ENCODE measurements at places on chromosomes 4 and X.

DNA sequence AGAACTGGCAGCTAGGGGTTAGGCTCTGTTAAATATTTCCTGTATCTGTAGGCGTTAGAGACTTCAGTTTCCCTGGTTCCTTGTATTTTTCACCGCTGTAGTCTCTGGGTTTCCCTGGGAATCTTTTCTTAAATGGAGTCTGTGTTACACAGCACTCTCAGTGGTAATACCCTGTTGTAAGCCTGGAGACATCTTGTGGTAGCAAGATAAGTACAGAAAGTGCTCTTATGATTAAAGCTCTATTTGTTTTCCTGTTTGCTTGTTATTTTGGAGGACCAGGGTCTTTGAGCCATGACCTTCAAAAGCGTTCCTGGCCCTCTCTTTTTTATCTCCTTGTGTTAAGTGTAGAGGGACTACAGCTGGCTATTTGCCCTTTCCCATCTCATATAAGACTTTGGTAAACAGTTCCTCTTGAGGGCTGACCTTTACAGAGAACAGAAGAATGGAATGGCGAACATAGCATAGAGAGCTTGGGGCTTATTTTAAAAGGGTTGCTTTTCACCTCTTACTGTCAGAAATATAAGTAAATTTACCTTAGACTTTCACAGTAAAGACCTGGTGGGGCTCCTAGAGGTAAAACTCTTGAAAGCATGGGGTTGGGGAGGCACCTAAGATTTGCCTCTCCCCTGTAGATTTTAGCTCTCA is 782.5 kb downstream of the FAT4 start:
- no peak for DNase-seq

DNA sequence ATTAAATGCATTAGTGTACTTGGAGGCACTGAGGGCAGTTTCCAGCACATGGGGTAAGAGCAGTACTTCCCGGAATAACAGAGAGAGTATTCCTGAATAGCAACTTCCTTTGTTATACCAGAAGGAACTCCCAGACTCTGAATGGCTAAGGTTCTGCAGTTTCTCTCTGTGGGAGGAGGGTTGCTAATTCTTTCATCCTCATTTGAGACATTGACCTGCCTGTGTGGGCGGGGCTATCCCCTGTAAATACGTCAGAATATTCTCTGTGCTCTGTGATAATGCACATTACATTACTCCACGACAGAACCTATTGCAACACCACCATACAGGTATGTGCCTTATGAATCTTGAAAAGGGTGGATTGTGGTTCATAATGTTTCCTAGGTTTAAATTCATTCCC is 52.7 kb downstream of the SPINK2 start:
- DNase-seq = no peak

DNA sequence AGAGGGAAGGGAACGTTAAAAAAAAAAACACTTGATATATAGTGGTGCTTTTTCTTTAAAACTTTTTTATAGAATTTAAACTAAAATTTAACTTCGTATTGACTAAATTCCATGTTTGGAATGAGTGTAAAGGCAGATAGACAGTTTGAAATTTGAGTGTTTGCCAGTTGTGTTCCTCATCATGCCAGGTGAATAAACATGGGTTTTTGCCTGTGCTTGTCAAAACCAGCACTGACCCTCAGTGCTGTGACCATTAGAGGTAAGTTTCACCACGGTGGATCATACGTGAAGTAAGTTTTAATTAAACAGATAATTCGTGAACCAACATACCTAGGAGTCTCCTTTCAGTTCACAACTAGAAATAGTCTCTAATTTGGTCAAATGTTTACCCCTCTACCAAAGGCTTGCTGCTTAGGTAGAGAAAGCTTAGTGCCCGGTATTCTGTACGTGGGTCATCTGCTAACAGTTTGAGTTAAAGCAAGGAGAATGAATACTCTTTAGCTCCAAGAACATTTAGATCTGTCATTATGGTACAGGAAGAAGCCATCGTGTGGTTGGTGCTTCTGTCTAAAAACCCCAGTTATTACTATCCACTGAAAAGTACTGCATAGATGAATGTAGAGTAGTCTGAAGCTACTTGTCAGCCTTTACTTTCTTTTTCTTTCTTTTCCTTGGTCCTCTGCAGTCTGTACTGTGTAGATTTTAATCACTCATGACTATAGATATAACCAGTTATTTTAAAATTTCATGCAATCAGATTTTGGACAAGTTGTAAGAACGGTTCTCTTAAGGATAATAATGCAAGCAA is 32.7 kb downstream of the KIAA0232 start:
- peak; percentile 4 for DNase-seq

- DNase-seq = no peak
Observed at GRCh38 chrX:20664131-20664530, 397.4 kb upstream of the RPS6KA3 start.

- DNase-seq = peak; percentile 30
Observed at GRCh38 chr4:118348886-118349285, 3.9 kb downstream of the PRSS12 start.

DNA sequence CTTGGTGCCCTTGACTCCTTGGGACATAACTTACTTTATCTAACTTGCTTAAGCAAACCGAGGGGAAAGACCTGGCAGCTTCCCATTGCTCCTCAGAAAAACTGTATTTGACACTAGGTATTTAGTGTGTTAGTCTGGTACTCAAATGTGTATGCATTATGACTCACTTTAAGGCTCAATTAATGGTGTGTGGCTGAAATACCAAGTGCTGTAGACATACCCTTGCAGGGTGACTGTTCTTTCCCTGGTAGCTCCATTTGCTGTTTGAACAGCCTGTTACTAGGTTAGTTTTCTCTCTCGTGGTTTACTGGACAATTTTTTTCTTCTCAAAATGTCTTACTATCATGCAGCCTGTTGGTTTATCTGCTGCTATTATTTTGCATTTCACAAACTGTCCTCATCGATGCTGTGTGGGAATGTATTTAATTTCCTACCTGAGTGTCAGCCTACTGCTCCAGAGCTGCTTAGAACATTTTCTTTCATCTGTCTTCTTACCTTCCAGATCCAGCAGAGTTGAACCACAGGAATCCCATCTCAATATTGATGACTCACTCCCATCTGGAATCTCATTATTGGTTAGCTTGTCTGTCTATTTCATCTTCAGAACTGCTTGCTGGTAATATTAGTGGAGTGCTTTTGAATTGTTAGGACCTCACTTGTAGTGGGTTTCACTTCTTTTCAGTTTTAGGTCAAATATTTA is 158.0 kb upstream of the FAT1 start:
- peak; percentile 43 for DNase-seq

DNA sequence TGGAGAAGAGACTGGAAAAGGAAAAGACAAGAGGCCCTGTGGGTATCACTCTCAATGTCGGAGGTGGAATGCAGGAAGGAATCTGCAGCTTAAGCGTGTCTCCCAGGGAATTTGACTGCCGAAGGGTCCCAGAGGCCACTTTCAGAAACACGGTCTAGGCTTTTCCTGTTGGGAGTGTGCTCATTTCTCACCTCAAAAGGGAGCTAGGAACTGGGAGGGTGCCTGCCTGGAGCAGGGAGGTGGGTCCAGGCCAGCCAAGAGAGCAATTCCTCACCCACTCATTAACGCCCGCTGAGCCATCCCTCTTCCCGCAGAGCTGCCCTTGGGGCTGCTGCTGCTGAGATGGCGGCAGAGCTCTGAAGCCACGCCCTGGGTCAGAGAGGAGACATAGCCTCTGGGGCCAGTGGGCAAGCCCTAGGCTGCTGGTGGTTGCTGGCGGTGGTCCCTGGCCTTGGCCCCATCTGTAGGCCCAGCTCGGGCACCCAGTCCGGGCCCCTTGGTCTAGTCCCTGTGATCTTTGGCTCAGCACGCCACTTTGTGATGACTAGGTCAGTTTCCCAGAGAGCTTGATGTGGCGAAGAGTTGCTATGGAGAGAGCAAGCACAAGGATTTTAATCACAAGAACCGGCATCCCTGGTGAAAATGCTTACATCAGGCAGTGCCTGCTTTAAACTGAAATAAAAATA is 4.1 kb downstream of the ZNF185 start:
- peak; percentile 65 for DNase-seq

GRCh38 chr4:82644734-82645126 is 82.9 kb upstream of the TMEM150C start:
- no peak for DNase-seq

DNA sequence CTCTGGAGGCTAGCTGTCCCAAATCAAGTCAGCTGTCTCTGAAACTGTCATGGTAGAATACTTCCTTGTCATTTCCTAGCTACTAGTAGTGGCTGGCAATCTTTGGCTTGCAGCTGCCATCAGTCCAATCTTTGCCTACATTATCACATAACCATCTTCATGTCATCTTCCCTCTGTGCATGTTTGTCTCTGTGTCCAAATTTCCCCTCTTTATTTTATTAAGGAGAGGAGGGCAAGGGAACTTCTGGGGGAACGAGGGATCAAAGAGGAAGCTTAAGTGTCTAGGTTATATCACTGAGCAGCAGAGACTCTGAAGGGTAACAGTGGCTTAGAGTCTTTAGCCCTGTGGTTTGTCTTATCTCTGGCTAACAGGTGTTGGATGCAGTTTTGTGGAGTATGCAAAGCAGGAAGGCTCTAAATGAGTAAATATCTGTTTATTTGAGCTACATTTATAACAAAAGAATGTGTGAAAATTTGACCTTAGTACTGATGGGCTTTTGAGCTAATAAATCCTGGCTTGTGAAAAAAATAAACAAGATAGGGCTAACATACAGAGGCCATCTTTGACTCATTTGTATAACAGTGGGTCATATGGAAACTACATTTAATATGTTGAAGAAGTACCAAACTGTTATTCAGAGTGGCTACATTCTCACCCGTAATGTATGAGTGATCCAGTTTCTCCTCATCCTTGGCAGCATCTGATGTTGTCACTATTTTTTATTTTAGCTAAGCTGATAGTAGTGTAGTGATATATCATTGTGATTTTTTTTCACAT is 49.4 kb upstream of the ENOX2 start:
- DNase-seq = no peak

GRCh38 chrX:5324546-5324945 is 904.1 kb downstream of the NLGN4X start:
- DNase-seq = no peak

GRCh38 chrX:85611926-85612325 is 232.5 kb upstream of the POF1B start:
- DNase-seq = peak; percentile 33

DNA sequence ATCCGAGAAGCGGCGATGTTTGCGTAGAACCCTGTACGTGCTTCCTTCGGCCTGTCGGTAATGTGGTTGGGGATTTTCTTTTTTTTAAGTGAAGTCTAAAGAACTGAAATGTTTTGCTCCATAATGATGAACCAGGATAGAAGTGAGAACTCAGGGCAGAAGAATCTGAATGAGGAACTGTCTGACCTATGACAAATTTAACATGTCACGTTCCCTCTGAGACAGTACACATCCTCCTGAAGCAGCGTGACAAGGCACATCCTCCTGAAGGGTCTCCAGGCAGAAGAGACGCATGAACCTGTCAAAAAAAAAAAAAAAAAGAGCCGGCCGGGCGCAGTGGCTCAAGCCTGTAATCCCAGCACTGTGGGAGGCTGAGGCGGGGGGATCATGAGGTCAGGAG is 6.2 kb downstream of the CSF2RA start:
- DNase-seq = no peak

DNA sequence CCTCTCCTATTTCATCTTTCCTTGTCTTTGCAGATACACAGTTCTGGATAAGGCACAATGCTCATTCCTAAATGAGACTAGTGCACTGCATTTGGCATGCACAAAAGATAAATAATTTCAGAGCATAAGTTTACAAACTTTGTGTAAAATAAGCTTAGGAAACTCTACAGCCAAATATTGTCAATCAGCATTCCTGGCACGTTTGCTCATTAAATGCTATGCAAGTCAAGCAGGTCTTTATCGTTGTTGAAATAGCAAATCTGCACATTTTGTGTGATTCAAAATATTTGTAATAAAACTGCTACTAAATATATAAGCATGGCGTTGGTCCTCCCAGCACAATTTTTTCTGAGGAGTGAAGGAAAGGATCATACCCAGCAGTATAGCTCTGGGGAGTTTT is 322.1 kb upstream of the NOCT start:
- no peak for DNase-seq

GRCh38 chr4:119116925-119117900 is 18.4 kb upstream of the MYOZ2 start:
- DNase-seq = no peak

DNA sequence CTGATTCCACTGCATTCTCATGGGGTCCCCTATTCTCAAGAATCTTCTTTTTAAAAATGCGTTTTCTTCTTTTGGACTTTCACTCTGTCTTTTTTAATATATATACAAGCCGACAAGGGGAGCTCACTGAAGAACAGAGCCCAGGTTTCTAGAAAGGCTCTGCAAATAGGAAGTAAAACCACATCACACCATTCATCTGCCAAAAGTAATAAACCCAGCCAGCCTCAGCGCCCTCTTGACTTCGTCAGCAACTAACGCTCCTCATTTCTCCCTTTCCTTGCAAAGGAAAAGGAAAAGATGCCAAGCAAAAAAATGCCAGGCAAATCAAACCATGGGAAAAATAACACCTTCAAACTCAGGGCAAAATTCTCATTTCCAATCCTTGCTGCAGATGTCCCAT is 136.4 kb downstream of the HHIP start:
- no peak for DNase-seq

DNA sequence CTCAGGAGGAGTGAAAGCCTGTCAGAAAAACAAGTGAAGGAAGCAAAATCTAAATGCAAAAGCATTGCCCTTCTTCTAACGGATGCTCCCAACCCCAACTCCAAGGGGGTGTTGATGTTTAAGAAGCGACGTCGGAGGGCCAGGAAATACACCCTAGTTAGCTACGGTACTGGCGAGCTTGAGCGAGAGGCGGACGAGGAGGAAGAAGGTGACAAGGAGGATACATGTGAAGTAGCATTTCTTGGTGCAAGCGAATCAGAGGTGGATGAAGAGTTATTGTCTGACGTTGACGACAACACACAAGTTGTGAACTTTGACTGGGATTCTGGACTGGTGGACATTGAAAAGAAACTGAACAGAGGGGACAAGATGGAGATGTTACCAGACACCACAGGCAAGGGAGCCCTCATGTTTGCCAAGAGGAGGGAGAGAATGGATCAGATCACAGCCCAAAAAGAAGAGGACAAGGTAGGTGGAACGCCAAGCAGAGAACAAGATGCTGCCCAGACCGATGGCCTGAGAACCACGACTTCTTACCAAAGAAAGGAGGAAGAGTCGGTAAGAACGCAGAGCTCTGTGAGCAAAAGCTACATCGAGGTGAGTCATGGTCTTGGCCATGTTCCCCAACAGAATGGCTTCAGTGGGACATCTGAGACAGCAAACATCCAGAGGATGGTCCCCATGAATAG is 105.6 kb upstream of the MYOZ2 start:
- DNase-seq = no peak

DNA sequence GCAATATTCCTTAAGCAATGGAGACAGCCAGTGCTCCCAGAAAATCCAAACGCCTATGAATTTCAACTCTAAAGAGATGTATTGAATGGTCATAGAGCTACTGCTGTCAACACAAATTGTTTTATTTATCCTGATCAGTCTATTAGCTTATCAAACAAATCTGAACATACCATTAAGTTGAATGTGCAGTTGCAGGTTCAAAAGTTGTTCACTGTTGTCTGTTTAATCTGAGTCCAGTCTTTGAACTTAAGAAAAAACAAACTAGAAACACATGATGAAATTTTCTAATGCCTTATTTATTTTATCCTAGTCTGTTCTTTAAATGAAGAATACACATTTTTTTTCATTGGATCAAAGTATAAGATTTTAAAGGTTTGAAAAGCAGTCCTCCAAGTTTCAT is 73.2 kb downstream of the PKD2 start:
- DNase-seq = no peak

All from NCI-H69 (cell line).